Smooth muscle cell of the pulmonary artery (primary cell): ENCODE measurements at places on chromosomes 3 and 15. TPM values are rescaled to one million over a fixed set of nuclear protein-coding genes. Genes with fewer than 3 reads are reported as not detected.

Gene GJD2
- not detected in 2 replicates for total RNA-seq

Gene EMC7
- total RNA-seq = 60.2 and 62.6 TPM in 2 replicates

Gene NLGN1
- 2.3 and 5.8 TPM in 2 replicates for total RNA-seq

Gene ITPR1
- total RNA-seq = 126 and 141 TPM in 2 replicates

Gene SNTN
- not detected in 2 replicates for total RNA-seq

Gene CNTN3
- 7.0 and 98.8 TPM in 2 replicates for total RNA-seq
